Activated T-helper 9 cell treated with anti-CD3 and anti-CD28 coated beads, Interleukin-2, amount 50 U/mL, for 16 hours (primary cell): ENCODE measurements at places on chromosomes 2 and 18.

DNA sequence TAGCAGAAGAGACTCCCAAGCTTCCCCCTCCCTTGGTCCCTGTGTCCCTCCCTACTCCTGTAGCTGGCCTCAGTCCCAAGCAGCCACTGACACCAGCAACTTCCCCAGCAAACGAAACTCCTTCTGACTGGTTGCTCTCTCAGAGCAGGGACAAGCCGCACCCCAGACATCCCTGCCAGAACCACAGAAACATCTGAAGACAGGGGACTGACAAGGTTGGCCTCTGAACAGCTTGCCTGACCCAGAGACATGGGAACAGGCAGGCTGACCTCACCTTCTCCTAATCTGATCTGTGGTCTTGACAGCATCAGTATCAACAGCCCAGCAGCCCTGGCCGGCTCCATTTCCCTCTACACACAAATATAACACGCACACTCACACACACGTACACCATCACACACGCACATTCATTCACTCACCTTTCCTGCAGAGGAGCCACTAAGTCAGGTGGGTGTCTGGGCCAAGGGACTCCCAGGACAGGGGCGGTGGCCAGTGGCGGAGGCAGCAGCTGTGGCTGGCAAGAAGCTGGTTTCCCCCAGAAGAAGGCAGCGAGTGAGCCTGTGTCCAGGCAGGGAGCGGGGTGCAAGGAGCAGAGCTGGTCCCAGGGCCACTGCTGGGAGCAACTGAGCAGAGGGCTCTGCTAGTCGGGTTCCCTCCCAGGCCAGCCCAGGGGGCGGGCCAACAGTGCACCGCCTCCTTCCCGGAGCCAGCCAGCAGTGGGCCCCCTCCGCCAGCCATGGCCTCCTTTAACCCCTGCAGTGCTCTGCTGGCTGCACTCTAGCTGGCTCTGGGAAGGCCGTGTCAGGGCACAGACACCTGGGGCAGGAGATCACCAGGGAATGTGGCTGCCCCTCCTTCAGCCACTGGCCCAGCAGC lies 59.1 kb downstream of the TNS1 start:
- DNase-seq: no peak

GRCh38 chr18:76354348-76354747 lies 140.7 kb downstream of the ZNF516 start:
- DNase-seq: no peak

GRCh38 chr2:193712912-193713311 lies 1518.2 kb upstream of the TMEFF2 start:
- DNase-seq: no peak

GRCh38 chr18:12417687-12418086 lies 10.0 kb downstream of the PRELID3A start:
- DNase-seq: no peak
